ENCODE measurements at places on chromosomes 7 and 10.

DNA sequence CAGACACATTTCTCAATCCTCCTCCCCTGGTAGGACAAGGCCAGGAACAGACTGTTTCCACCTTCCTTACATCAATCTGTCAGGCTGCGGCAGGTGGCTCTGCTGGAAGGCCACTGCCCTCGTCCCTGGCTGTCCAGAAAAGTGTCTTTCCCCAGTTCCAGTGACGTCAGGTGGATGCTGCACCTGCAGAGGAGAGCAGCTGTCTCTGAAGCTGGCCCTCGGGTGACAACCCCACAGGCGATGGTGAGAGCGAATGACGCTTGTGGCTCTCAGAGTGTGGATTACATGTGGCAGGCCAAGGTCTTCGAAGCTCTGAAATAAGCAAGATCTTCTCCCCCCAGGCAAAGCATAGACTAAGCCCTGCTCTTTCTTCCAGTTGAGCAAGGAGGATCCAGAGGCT lies 146.9 kb upstream of the RET start:
- no peak for DNase-seq

- no peak for DNase-seq
These were observed 14.5 kb downstream of the CAPZA2 start for GRCh38 chr7:116876664-116877442.

- no peak for DNase-seq
These were observed 3.3 kb downstream of the PLEKHS1 start for GRCh38 chr10:113754768-113755167.

GRCh38 chr10:18238870-18239485 lies 98.8 kb downstream of the CACNB2 start:
- DNase-seq, result no peak

- no peak for DNase-seq
These were observed 10.8 kb downstream of the UROS start for GRCh38 chr10:125812128-125812750.

- no peak for DNase-seq
These were observed 2.6 kb upstream of the HOXA9 start for GRCh38 chr7:27167916-27168264.

DNA sequence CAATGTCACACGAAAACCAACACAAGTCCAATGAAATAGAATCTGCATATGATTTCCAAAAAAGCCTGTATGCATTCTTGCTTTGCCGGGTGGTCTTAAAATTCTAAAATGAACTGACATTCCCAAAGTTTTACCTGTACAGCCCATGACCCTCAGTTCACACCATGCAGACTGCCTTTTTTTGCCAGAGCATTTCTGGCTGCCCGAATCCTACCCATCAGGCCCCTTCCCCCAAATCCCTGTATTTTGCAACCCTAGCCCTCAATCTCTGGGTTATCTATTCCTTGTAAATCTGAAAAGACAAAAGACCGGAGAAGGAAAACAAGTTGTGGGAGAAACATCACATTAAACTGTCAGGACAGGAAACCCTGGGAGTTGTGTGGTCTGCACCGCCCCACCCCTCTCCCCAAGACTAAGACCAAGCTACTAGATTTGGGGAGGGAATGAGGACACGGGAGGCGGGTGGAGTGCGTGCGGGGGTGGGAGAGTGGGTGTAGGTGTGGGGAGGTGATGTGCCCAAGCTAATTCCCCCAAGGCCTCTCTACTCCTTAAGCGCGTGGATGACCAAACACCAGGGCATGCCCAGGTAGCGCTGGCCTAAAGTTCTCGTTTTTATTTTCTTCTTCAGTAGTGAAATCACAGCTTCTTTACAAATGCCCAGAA lies 1.4 kb downstream of the JCAD start:
- no peak for DNase-seq

DNA sequence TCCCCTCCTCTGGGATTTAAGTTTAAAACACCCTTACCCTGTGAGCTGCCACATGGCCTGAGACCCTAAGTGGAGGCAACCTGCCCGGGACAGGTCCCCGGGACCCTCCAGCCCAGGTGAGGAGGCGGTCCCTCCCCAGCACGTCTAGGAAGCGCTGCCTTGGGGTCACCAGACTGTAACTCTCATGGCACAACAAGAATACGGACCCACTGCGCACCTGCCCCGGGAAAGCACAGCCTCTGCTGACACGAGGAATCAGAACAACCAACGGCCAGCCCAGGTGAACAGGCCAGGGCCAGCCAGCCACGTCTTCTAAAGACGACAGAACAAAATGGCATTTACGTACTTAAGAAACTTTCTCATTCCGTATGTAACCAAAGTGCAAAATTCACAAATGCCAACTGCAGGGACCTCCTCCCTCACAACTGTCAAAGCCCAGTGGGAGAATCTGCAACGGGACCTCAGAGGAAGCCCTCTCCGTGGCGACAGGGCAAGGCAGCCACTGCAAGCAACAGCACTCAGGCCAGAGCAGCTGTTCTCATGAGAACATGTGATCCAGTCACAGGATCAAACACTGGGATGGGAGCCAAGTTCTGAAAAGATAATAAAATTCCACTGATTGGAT lies 208.4 kb downstream of the DIP2C start:
- DNase-seq, result no peak

DNA sequence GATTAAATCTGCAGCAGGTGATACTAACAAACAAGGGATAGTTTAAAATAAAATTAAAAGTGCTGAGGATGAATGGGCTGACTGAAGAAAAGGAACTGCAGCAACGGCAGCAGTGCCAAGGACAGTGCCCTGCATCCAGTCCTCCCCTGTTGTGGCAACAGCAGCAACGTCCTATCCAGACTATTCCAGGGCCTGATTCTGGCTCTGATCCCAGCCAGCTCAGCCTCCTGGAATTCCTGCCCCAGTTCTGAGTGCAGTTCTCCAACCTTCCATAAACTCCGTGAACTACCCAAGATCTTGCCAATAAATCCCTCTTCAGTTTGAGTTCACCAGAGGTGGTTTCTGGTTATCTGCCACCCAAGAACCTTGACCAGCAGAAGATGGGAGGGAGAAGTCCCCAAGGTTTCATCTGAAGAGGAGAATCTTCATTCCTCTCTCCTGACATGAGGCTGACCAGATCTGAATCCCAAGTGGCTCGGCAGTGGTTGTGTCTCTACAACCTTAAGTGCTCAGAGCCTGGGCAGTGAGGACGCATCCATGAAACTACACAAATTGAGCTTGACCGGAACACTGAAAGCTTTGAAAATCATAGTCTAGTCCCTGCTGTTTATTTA lies 115.8 kb downstream of the SORBS1 start:
- peak; percentile 79 for DNase-seq

- no peak for DNase-seq
These were observed 179.2 kb downstream of the DYNC1I1 start for GRCh38 chr7:95951531-95951930.

DNA sequence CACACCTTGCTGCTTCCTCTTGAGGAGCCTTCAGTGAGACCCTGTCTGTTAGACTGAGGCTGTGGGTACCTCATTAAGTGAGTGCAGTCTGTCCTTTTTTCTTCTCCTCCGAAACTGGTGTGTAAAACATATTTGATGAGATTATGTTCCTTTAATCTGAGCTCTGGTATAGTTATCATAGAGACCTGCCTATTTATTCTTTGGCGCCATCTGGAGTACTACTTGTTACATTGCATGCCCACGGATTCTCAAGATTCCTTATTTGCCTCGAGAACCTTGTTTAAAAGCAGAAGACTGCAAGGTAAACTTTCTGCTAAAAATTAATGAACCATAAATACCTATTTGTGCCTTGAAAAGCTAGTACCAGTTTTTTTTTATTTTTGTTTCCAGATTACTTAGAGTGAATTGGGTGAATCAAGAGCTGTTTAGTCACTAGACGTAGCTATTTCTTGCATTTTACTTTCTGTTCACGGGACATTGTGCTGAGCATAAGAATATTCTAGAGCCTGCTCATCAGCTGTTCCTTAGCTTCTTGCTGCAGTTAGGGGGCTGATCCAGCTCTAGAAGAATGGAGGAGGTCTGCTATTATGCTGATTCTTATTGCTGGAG lies 16.9 kb upstream of the STMP1 start:
- no peak for DNase-seq

- DNase-seq, result no peak
These were observed 319.0 kb downstream of the GRID1 start for GRCh38 chr10:86047588-86047987.

DNA sequence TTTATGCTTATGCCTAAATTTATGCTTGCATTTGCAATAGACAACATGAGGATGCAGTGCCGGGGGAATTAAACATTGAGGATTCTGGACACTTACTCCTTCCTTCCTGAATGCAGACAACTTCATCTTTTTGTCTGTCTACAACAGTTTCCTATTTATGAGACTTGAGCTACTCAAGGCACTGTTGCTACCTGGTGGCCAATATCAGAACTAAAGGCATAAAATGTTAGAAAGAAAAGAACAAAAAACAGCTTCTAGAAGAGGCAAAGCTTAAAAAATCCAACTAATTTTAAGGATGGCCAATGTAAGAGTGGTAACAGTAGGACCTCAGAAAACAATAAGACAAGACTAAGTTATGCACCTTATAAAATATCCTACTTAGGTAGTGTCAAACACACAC lies 144.5 kb upstream of the PTN start:
- DNase-seq, result no peak

DNA sequence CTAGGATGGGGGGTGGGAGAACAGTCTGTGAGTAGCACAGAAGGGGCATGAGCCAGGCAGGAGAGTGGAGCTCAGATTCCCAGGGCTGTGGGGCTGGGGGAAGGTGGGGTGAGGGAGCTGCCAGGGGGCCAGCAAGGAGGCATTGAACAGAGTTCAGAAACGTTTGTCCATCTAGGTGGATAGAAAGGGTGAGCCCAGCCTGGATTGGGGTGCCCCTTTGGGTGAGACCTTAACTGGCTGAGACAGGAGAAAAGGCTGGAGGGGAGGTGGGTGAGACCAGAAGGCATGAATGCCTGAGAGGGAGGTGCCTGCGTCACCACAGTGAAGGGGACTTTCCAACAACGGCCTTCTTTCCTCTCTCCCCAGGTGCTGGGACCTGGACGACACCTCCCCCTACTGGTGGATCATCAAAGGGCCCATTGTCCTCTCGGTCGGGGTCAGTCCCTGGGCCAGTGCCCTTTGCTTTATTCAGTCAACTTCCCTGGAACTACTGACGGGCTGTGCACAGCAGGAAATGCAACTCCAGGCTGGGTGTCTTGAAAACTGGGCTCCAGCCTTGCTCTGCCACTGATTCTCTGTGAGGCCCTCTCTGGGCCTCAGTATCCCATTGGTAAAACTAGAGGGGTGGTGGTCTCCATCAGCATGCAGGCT lies 11.0 kb downstream of the GHRHR start:
- DNase-seq, result no peak

- no peak for DNase-seq
These were observed 133.2 kb upstream of the MDFIC start for GRCh38 chr7:114788706-114789105.

GRCh38 chr10:34567659-34568253 lies 247.3 kb downstream of the PARD3 start:
- no peak for DNase-seq

GRCh38 chr7:84971360-84971759 lies 215.5 kb downstream of the SEMA3D start:
- DNase-seq, result no peak

GRCh38 chr7:26309089-26309488 lies 17.4 kb downstream of the SNX10 start:
- DNase-seq, result no peak

DNA sequence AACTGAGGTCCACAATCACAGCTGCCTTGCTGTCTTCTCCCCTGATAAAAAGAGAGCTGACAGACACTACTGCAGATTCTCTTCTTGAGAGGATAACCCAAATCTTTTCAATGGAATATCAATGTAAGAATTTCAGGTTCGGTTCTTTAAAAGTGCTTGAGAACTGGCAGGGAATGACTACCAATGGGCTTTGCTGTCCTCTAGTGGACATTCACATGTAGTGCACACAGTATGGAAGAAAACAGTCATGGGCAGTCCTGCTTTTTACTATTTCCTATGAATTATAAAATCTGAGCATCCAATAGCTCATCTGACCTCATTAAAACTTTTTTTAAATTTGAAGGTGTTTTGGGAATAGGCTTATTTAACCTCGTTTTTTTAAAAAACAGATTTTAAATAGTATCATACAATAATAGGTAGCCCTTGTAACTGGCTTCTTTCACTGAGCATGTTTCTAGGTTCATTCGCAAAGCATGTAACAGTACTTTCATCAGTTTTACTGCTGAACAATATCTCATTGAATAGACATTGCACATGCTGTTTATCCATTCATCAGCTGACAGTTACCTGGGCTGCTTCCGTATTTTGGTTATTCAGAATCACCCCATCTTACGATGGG lies 18.3 kb downstream of the FZD9 start:
- DNase-seq, result no peak

DNA sequence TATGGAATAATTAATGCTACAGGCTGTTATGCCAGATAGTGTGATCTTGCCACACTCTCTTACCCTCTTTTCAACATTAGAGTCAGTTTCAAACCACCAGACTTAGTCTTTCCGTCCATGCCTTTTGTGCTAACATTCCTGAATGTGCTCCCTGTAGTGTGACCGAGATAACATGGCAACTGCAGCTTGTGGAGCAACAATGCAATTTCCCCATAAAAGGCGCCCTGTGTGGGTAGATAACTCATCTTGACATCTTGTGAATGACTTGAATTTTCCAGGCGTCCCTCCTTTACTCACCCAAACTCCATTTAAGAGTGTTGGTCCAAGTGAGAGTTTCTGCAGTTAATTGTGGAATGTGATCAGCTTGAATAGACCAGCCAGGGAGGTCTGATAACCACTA lies 99.6 kb downstream of the DNAH11 start:
- DNase-seq, result no peak

DNA sequence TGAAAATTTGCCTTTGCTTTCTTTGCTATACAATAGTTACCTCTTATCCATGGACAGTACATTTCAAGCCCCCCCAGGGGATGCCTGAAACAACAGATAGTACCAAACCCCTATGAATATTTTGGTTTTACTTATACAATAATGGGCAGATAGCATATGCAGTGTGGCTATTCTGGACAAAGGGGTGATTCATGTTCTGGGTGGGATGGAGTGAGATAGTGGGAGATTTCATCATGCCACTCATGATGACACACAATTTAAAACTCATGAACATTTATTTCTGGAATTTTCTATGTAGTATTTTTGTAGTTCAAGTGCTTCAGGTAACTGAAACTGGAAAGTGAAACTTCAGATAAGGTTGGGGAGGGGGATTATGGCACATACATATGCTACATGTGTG lies 12.0 kb downstream of the STARD3NL start:
- DNase-seq, result no peak

DNA sequence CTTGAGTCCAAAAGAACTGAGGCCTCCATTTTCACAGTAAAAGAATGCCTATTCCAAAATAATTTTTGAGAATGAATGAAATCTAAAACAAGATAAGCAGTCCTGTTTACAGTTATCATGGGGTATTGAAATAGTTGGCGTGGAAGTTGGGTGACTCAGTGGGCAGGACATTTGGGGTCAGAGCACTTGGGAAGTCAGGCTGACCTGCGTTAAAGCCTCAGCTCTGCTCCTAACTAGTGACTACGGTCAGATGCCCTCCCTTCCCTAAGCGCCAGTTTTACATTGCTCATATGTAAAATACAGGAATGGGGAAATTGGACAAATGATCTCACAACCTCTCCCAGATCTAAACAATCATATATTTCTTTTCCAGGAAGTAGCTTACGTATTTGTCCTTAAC lies 2.3 kb upstream of the PAPSS2 start:
- no peak for DNase-seq
